ENCODE measurements at places on chromosomes 5 and 9.

- DNase-seq = no peak
These were observed 58.5 kb upstream of the IER5L start for GRCh38 chr9:129236441-129237145.

DNA sequence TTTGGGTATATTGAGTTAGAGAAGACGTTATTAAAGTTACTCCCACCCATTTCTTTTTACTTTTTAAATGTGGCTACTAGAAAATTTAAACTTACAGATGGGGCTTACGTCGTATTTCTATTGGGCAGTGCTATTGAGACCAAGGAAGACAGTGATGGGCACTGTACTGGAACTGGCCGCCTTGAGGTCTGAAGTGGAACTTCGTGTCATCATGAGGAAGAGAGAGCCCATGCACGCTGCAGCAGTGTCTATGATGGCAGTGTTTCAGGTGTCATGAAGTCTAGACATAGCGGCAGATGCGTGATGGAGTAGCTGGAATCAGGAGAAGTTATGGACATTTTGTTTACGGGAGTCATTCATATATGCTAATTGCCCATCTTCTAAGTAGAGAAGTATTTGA lies 143.7 kb downstream of the LRRC70 start:
- DNase-seq = no peak

DNA sequence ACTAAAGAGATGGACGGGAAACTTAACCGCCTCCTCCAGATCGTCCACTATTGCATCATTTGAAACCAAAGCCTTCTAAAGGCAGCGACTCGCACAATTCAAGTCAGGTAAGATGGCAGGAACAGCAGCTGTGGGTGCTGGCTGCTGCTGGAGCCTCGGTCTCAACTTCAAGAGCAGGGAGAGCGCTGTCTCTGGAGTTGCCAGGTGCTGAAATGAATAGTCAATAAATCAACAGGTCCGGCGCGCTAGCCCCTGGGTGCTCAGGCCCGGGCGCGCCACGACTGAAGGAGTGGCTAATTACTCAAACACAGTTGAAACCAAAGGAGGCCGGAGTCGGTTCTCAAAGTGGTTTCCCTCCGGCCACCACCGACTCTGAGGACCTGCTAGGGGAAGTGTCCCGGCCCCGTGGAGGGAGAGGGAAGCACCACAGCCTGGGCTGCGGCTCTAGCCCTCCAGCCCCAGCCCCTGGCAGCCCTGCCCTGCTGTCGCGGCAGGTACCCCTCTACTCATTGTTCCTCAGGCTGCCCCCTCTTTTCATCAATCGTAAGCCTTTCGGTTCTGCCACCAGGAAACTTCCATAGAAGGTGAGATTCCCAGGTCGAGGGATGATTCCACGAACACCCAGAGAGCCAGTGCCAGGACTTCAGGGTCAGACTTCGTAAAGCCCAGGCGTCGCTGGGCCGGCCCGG lies 804 bp downstream of the TTC39B start:
- no peak for DNase-seq

- peak; percentile 79 for DNase-seq
These were observed 40.0 kb downstream of the PTGES start for GRCh38 chr9:129712634-129713401.

DNA sequence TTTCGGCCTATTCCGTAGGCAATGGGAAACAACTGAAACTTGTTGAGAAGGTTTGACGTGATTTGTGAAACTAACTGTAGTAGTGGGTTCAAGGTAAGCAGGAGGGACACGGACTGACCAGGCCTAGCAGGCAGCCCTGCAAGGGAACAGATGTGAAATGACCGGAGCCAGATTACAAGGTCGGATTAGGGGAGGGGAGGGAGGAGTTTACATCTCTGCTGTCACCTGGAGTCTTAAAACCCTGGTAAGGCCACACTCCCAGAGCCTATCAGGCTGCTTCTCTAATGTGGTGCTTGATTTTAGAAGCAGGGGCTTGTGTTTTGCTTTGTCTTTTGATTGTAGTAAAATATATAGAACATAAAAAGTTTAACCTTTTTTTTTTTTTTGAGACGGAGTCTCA lies 3.5 kb upstream of the SPTAN1 start:
- no peak for DNase-seq

DNA sequence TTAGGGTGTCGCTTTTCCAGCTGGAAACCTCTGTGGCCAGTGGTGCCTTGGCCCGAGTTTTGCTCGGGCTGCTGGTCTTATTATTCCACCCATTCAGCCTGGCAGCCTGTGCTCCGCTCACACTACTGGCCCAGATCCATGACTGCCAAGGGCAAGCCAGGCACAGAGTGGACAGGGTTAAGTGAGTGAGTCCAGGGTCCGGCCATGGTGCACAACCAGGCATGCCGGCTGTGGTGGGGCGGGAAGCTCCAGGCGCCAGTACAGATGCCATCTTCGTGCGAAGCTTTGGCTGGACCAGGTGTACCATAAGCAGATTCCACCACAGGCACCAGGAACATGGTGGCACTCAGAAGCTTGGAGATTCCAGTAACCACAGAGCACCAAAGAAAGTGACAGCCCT lies 580.2 kb upstream of the FAM174A start:
- DNase-seq = no peak

DNA sequence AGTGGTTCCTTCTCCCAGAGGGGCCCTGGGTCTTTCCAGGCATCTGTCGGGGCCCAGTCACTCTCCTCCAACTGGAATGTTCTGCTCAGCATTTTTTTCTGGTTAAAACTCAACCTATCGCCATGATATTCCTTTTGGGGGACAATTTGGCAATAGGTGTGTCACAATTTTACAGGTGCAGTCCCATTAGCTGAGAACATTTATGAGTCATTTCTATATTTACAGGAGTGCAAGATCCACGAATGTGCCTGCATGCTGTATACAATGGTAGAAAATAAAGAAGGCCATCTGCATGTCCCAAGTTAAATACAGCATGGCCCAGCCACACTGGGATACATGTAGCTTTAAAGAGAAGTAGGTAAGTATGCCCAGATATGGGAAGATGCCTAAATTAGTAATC lies 28.8 kb upstream of the SEMA4D start:
- DNase-seq = no peak

- DNase-seq = no peak
These were observed 13.9 kb downstream of the PRRC2B start for GRCh38 chr9:131407717-131408195.

DNA sequence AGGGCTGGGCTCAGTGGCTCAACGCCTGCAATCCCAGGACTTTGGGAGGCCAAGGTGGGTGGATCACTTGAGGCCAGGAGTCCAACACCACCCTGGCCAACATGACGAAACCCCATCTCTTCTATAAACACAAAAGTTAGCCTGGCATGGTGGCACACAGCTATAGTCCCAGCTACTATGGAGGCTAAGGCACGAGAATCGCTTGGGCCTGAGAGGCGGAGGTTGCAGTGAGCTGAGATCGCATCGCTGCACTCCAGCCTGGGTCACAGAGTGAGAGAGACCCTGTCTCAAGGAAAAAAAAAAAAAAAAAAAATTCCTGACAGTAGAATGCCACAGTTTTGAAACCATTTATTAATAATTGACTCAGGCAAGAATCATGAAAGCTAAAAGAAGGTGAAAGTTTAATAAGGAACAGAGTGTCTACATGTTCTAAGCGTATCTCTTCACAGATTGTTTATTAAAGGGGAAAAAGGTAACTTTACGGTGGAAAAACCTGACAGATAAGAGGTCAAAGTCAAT lies 5.7 kb upstream of the PTGR1 start:
- DNase-seq = no peak

DNA sequence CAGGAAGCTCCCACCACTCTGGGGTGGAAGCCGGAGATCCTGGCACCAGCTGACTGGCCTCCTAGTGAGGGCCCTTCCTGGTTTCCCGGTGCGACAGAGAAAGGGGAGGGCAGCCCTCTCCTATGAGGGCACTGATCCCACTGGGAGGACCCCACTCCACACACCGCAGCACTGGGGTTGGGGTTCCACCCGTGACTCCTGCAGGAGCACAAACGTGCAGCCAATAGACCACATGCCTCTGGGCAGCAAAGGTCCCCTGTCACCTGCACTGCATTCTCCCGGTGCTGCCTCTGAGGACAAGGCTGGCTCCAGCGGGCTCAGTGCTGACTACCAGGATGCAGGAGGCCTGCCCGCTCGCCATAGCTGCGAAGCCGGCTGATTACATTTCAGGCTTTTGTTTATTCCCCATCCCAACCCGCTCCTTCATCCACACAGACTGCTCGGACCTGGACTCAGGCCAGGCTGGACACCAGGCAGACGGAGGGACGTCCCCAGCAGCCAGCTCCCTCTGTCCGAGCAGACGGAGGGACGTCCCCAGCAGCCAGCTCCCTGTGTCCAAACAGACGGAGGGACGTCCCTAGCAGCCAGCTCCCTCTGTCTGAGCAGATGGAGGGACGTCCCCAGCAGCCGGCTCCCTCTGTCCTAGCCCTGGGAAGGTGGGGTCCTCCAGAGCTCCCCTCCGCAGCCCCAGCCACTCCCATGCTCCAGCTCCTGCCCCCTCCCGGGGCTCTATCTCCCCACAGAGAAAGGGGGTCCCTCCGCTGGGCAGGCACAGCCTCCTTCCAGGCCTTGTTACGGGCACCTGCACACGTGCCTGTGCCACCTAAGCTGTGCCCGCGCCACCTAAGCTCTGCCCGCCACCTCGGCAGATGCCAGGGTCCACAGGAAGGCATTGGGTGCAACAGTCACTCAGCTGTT lies 8.8 kb upstream of the CEP72 start:
- DNase-seq = no peak

- no peak for DNase-seq
These were observed 56.5 kb upstream of the ZNF354A start for GRCh38 chr5:178786859-178787499.

DNA sequence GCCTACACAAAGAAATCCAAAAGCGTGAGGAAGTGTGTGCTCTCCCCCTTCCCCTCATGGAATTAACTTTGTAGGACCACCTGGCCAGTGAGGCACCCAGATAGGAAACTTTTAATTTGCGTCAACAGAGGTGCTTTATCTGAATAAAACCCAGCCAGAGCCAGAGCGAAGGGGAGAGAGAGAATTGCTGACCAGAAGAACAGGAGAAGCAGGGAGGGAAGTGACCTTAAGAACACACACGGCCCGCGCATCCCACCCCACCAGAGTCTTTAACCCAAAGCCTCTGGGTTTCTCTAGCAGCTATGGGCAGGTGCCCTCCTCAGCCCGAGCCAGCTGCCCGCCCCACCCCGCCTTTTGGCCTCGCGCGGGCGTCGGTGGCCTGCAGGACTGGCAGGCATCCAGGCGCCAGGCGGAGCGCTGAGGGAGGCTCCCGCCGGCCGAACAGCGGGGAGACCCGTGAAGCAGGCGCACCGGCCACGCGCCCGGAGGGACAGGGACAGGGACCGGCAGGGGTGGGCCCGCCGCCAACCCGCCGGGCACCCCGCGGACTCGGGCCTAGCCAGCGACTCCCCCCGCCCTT lies 580 bp downstream of the ERAP1 start:
- DNase-seq = no peak

DNA sequence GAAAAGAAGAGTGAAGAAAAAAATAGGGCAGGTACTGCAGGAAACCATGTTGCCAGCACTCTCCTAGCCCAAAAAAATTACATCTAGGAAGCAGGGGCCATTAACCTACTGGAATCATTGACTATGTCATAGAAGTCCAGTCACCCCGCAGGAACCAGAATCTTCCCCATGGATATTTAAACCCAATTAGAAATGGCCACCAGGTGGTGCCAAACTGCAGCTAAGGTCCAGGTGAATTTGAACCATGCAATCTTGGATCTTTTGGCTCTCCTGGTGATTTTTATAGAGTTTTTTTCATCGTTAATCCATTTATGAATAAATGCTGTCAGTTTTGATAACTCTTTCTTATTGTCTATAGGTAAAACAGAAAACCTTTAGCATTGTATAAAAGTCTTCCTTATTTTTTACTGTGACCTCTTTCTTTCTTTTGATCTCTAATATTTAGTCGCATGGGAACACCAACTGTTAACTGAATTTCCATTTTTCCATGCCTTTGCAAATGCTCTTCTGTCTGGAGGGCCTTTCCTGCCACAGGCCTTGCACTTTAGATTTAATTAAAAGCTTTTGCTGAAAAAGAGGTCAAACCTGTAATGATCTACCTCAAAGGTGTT lies 147.5 kb upstream of the FGF10 start:
- DNase-seq = peak; percentile 22

GRCh38 chr9:112097712-112098688 lies 77.1 kb downstream of the SUSD1 start:
- peak; percentile 54 for DNase-seq

GRCh38 chr5:158977642-158978041 lies 122.1 kb downstream of the EBF1 start:
- no peak for DNase-seq
